ENCODE measurements at places on chromosomes 1 and 21.

DNA sequence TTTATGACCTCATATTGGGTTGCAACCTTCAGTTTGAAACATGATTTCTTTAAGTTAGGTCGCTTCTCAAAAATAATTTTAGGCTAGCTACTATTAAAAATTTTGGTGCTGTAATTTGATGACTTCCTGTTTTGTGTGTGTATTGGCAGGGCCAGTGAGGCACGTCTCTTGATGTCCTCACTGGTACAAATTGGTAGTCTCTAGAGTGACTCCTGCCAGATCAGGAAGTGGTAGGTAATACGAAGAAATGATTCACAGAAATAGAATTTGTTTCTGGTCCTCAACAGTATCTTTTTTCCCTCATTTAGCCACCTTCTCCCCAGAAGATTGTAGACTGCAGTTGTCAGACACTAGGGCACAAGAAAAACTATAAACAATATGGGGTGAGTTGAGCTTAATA, 120.9 kb upstream of the KIAA1614 start:
- no peak overlapping the region for H3K4me3 ChIP-seq
- peaks cover 32% of the 10 kb centered on the region for H3K4me1 ChIP-seq
- no peak overlapping the region for H3K27ac ChIP-seq
- no peak for DNase-seq

DNA sequence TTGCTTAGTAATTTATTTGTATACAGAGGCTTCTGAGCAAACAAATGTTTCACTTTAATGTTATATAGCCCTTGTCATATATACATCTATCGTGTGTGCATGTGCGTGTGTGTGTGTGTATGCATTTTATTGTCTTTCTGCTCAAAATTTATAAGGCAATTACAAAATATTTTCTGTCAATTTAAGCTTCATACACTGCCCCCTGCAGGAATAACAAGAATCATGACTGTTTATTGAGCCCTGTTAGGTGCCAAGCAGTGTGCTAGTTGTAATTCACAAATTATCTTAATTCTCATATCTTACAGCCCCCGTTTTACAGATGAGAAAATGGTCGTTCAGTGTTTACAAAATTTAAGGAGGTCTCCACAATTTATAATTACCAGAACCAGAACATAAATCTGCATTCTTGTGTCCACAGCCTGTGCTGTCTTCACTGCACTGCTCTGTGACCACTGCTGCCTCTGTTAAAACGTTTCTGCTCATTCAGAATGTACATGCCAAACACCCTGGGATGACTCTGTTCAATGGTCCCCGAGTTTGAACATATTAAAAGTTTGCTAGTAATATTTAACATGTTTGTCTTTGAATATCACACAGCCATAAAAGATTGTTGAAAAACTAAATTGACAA, 181.3 kb downstream of the ATP6V1G3 start:
- no peak overlapping the region for H3K4me3 ChIP-seq
- H3K27ac ChIP-seq: no peak overlapping the region
- no peak for DNase-seq

DNA sequence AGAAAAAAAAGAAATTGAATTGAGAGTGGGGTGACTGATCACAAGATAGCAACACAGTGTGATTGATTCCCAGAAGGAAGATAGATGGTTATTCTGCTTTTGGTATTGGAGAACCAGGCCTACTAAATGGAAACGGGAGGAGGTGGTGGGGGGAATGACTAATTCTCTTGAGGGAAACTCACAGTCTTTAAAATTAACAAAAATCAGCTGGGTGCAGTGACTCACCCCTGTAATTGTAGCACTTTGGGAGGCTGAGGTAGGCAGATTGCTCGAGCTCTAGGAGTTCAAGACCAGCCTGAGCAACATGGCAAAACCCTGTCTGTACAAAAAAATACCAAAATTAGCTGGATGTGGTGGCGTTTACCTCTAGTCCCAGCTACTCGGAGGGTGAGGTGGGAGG, 134.6 kb upstream of the PDE4B start:
- no peaks in the 10 kb centered on the region for H3K4me1 ChIP-seq
- no peaks in the 10 kb centered on the region for H3K27me3 ChIP-seq
- no peaks in the 10 kb centered on the region for H3K36me3 ChIP-seq
- DNase-seq: no peak
- no peak overlapping the region for H3K27ac ChIP-seq

DNA sequence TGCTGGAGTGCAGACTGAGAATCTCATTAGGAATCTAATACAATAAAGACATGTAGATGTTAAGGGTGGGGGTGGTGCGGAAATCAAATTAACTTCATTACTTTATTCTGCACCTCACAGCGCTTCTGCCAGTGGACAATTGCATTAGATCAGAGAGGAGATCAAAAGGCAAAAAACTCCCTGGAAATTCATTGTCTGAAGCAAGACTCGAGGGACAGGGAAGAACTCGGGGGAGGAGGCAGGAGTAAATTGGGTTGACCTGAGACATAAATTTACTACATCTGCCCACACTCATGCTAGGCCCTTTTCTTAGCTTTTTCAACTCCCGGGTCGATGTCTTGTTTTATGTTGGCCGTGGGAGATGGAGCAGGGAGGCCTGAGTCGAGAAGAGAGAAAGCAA, 315.4 kb downstream of the SPATA17 start:
- no peaks in the 10 kb centered on the region for H3K36me3 ChIP-seq
- no peak for DNase-seq
- H3K4me1 ChIP-seq: no peaks in the 10 kb centered on the region
- no peak overlapping the region for H3K27ac ChIP-seq
- no peaks in the 10 kb centered on the region for H3K27me3 ChIP-seq
- H3K4me3 ChIP-seq: no peak overlapping the region

Measured in heart left ventricle (tissue), 16 donors.